H7 (cell line): ENCODE measurements at places on chromosomes 11 and 22.

DNA sequence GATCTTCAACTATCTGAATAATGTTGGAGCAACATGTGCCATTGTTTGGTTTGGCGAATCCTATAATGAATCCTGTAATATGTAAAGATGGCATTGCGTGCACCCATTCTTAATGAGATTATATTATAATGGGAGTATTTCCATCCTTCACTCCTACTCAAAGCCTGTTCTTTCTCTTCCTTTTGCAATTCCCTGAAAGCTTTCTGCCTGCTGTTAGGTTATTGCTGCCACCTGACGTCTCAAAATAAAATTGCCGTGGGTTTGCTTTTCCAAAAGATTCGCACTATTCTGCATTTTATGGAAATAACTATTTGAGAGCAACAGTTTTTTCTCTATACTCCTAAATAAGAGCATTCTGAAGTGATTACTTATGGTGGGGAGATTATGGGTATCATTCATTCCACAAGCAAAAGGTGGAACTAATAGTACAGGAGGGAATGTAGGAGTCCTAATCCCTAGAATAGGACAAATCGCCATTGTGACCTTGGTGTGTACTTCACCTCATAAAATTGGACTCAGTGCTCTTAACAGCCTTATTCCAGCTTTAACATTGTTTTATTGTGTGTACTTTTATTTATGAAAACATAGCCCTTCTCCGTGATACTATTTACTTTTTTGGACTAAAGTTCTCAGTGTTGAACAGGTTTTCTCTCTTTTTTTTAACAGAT is 69.6 kb upstream of the ALKBH3 start:
- no peak for DNase-seq

DNA sequence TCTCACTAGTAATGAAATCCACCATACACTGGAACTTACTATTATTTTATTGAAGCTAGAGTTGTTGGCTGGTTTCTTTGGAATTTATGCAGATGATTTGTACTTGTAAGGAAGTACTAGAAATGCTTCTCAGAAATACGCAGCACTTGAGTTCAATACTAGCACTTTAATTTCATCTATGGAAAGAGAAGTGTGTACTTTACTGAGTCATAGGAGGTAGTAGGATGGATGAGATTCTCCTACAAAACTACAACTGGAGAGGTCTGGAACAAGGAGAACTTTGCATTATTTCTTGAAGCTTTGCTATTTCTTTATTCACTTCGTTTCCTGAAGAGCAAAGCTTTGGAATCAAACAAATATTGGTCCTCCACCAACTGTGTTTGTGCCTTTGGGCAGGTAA is 44.1 kb upstream of the CCDC90B start:
- no peak for DNase-seq

DNA sequence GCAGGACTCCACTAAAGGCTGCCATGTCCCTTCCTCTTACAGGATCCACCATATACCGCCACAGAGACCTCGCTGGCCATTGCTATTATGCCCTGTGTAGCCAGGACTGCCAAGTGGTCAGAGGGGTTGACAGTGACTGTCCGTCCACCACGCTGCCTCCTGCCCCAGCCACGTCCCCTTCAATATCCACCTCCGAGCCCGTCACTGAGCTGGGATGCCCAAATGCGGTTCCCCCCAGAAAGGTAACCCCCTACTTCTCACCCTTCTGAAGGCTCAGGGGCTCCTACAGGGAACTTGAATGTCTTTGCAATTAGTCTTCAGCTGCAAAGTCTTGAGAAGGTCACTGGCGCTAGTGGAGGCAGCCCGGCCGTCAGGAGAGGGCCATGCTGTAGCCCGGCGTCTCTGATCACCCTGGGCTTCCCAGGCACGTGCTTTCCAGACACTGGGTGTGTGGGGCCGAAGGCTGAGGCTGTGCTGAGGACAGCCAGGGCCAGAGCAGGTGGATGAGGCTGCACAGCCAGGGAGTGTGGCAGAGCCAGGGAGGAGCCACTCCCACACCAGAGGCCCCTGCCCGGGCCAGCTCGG is 30.0 kb upstream of the MUC5B start:
- peak; percentile 34 for DNase-seq

GRCh38 chr22:46061501-46062231 is 84.7 kb upstream of the WNT7B start:
- DNase-seq: peak; percentile 90

DNA sequence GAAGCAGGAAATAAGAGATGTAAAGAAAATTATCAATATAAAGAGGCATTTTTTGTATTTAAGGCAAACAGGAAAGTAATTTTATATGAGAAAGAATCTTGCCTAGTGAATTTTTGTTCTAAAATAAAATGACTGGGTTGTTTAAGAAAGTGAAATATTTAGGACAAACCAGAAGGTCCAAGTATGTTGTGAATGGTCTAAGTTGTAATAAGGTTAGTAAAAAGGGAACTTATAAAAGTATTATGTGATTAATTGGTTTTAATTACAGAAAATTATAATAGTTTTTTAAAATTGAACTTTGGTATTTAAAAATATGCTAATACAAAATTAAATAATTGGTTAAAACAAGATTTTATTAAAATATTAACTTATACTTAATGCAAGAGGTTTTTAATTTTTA is 26.6 kb upstream of the EI24 start:
- no peak for DNase-seq

- DNase-seq: no peak
Measured at GRCh38 chr11:109285465-109285864, 136.5 kb upstream of the C11orf87 start.

- no peak for DNase-seq
Measured at GRCh38 chr11:9796854-9797253, 133.0 kb downstream of the SWAP70 start.

- DNase-seq: no peak
Measured at GRCh38 chr11:87719326-87720073, 455.7 kb downstream of the RAB38 start.

DNA sequence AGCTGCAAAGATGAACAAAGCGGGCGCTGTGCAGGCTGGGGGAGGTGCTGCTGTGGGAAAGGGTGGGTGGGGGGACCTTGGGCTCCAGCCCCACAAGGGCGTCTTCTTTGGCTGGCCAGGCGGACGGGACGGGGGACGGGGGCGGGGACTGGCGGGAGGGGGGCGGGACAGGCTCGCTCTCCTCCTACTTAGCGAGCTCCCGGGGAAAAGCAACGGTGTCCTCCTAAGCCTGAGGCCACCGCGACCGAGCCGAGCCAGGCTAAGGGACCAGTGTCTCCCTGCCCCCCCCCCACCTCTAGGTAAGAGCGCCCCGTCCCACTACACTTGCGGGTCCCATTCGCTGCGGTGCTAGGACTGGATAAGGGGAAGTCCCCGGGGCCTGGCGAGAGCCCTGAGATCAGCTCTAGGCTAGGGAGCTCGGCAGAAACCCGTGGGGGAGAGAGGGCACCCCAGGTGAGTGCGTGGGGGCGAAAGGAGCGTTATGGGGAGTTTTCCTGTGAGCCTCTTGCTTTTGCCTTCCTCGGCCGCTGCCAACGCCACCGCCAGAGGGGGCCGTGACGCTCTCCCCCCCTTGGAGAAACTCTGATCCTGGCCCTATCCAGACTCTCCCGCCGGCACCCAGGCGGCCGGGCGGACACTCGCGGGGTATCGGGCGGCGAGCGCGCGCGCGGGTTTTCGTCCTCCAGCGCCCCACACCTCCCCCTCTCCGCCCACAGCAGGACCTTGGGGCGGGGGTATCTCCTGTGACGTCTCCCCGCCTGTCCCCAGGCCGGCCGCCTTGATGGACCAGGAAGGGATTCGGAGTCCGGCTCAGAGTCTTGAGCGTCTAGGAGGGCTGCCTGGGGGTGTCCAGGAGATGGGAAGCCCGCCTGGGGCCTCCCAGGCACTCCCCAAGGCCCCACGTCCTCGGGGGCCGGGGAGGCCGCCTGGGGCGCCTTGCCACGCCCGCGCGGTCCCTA is at the start of gene PHLDB1:
Gene PHLDB1 (plus strand): TSS at position 215 of the 959 bp plus-strand sequence. CDS start 6,222 bp downstream, outside the sequence.
- DNase-seq: peak; percentile 86

DNA sequence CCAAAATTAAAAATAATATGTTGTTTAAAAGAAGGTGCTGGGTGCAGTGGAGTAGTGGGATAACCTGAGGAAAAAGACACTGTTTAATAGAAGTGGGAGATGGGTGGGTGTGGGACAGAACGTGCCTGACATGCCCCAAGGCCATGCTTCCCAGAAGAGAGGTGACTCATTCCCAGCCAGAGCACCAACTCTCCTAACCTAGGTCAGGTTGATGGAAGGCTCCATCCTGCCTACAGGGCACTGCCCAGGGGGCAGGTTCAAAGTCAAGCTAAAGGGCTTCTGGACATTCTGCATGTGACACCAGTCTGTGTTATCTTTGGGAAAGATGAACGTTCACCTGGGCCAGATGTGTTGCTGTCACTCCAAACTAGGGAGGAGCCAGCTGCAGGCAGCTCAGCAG is 453.1 kb downstream of the SOX6 start:
- no peak for DNase-seq

DNA sequence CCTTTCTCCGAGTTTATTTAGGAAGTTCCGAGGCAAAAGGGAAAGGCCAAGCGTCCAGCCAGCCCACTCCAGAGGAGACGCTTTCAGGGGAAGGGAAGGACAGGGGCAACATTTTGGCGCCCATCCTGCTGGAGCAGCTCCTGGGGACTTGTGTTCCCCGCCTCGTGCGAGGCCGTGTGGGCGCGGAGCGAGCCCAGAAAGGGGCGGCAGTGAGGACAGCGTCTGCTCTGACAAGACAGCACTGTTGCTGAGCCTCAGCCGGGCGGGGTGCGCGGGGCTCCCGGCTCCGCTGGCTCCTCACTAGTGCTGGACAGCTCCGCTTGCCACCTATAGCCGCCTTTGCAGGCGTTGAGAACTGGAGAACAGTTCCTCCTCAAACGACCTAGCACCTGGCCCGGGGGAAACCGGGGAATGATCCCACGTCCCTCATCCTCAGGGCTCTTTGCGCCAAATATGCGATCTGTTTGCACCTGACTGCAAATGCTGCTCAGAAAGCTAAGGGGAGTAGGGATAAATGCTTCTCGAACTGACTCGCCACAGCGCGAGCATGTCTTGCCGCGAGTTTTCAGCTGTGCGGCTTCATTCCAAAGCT is 722 bp upstream of the GUCY1A2 start:
- DNase-seq: peak; percentile 75

GRCh38 chr22:38955250-38955905 is 2.0 kb upstream of the APOBEC3A start:
- no peak for DNase-seq

- DNase-seq: no peak
Measured at GRCh38 chr11:28713850-28714249, 605.7 kb downstream of the METTL15 start.

- DNase-seq: peak; percentile 66
Measured at GRCh38 chr11:83612891-83613766, 327.0 kb upstream of the CCDC90B start.

- no peak for DNase-seq
Measured at GRCh38 chr11:95563859-95564258, 225.7 kb downstream of the FAM76B start.

DNA sequence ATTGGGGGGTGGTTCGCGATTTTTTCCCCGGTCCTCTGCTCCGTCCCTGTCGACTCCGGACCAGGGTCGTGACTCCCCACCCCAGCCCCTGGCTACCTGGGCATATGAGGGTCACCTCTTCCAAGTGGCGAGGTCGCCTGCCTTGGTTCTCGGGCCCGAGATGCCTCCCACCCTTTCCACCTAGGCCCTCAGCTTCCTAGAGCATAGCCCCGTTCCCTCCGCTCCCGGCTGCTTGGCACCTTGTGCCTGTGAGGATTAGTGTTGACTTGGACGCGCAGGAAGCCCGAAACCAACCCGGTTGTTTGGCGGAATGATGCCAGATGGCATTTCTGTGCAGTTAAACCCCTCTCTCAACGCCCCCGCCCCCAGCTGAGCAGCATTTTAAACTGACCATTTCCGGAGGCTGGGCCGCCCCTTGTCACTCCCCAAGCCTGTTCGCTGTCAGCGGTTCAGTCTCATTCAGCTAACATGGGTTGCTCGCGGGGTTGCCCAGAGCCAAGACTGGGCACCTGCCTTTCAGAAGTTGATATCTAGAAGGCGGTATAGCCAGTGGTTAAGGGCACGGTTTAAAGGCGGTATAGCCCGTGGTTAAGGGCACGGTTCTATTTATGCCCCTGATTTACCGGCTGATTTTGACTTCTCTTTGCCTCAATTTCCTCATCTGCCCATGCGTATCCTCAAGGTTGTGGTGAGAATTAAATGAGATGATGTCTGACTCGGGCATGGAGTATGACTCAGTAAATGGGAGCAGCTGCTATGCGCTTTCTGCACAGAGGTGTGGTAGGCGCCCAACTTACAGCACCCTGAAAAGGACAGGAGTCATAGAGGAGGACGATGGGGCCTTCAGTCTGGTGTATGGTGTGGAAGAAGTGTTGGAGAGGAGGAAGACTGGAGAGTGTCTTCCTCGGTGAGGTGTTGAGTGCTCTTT is 639 bp downstream of the INCENP start:
- peak; percentile 56 for DNase-seq

- DNase-seq: no peak
Measured at GRCh38 chr22:42188808-42189447, 58.3 kb upstream of the CYP2D6 start.

DNA sequence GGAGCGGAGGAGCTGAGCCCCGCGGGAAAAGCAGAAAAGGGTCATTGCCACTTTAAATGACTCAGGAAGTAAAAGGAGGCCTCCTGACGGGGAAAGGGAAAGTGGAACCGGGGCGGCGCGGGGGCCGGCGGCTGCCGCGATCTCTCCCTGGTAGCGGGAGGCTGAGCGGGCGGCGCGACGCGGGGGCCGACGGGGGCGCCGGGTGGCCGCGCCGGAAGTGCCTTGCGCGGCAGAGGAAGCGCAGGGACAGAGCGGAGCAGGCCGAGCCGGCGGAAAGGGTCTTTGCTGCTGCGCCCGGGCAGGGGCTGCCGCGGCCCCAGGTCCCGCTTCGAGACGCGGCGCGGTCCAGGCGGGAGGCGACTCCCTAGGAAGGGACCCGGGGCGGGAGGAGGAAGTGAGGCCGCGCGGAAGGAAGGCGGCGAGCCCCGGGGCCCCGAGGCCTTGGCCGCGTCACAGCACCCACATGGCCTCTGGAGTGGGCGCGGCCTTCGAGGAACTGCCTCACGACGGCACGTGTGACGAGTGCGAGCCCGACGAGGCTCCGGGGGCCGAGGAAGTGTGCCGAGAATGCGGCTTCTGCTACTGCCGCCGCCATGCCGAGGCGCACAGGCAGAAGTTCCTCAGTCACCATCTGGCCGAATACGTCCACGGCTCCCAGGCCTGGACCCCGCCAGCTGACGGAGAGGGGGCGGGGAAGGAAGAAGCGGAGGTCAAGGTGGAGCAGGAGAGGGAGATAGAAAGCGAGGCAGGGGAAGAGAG is at the start of gene TRIM44:
Gene TRIM44 (plus strand): TSS at position 127 of the 759 bp plus-strand sequence. CDS start 337 bp downstream, at position 464.
- DNase-seq: peak; percentile 85

DNA sequence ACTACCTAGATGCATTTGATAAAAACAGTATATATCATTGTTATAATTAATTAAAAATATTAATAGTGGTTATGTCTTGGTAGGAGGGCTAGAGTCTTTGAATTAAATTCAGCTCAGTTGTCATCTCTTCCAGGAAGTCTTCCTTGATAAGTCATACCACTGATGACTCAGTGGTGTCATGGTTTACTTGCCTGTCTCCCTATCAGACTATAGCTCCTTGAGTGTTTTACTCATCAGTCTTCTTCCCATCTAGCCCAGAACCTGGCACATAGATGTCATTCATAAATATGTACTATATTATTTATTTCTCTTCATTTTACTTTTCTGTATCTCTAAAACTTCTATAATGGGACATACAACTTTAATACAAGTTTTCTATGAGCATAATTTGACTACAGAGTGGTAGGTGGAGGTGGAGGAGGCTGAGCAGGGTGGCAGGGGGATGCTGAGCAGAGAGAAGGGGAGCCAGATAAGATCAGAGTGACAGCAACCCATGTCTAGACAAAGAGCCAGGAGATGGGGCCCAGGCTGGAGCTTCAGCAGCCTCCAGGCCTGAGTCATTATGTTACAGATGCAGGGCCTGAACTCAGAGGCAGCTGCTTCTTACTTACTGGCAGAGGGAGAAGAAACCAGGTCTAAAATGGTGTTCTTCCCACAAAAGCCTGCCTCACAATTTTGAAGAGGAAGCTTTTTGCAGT is 82.3 kb upstream of the PHOX2A start:
- DNase-seq: no peak
